EH (cell line): ENCODE measurements at places on chromosomes 5 and 9.

- DNase-seq, result peak; percentile 71
Measured at GRCh38 chr9:130927995-130928900, 10.8 kb downstream of the FIBCD1 start.

- DNase-seq, result peak; percentile 42
Measured at GRCh38 chr5:111511831-111512374, 432 bp downstream of the STARD4 start.

- peak; percentile 88 for DNase-seq
Measured at GRCh38 chr9:94801681-94802080, 75.2 kb downstream of the AOPEP start.

GRCh38 chr9:126549246-126550006 is 64.3 kb upstream of the LMX1B start:
- DNase-seq, result no peak

DNA sequence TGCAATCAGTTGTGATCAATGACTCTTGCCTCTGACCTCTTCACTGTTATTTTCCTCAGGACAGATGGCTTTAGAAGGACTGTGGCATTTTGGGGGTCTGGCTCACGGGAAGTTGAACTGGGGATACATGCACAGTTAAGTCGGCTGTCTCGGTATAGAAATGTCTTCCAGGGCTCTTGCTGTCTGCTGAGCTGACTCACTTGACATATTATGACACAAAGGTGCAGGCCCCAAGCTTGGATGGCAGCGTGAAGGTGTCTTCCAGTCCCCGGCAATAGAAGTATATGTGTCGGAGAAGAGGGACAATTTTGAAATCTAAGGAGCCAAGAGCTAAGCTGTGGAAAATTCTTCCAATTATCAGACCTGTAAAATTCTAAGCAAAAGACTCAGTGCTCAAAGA is 9.8 kb upstream of the ARSI start:
- DNase-seq, result no peak

- no peak for DNase-seq
Measured at GRCh38 chr5:178462816-178463215, 127.4 kb downstream of the COL23A1 start.
